ENCODE measurements at places on chromosomes 16 and 17. TPM values are rescaled to one million over a fixed set of nuclear protein-coding genes. Genes with fewer than 3 reads are reported as not detected.

The KRTAP9-2 gene
- not detected for total RNA-seq

- no peak for DNase-seq
Measured at GRCh38 chr17:20988001-20988636, 54.7 kb downstream of the USP22 start.

The DPEP1 gene
- total RNA-seq: not detected

The HYDIN gene
- total RNA-seq: 0.98 TPM

The KIAA0513 gene
- 9.1 TPM for total RNA-seq

The CCL8 gene
- not detected for total RNA-seq

- DNase-seq: no peak
Measured at GRCh38 chr16:85394456-85395206, 218.5 kb upstream of the GSE1 start.

The CCL11 gene
- 2.2 TPM for total RNA-seq

DNA sequence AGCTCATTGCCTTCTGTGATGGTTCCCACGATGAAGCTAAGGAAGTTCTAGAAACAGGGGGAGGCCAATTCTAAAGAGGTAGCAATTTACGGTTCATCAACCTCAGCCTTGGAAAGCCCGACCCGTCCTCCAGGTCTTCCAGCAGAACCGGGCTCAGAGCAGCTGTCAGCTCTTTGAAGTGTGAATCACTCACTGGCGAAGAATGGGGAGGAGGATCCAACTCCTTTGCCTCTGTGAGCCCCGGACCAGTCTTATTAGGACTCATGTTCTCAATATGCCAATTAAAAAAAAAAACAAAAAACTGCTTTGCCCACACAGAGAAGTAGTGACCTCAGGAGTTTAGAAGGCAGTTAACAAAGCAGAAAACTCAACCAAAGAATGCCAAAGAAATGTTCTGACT, 31.4 kb downstream of the STX8 start:
- DNase-seq: no peak

GRCh38 chr17:17785407-17785806, 51.4 kb downstream of the SREBF1 start:
- DNase-seq: no peak

The CUEDC1 gene
- 37.6 TPM for total RNA-seq

- DNase-seq: peak; percentile 62
Measured at GRCh38 chr17:42288803-42289610, 709 bp downstream of the STAT5A start.
